ELR (cell line): ENCODE measurements at places on chromosomes 12 and 14.
A peak's percentile ranks its signal among the peaks of the same experiment; 100 is the strongest.

GRCh38 chr12:26937443-26937862 lies 328 bp downstream of the INTS13 start:
- no peak for DNase-seq

GRCh38 chr14:85873006-85873405 lies 343.1 kb downstream of the FLRT2 start:
- DNase-seq = no peak

DNA sequence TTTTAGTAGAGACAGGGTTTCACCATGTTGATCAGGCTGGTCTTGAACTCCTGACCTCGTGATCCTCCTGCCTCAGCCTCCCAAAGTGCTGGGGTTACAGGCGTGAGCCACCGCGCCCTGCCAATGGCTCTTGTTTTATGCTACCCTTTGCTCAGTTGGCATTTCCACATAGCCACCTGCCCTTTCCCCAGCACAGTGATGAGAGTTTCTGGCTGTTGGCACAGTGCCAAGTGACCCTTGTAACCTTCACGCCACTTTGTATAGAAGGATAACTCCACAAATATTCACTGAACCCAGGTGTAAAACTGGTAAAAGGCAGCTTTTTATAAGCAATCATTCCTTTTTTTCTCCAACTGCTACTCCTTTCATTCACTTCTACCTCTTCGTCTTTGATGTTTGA lies 18.5 kb upstream of the CCDC175 start:
- no peak for DNase-seq

DNA sequence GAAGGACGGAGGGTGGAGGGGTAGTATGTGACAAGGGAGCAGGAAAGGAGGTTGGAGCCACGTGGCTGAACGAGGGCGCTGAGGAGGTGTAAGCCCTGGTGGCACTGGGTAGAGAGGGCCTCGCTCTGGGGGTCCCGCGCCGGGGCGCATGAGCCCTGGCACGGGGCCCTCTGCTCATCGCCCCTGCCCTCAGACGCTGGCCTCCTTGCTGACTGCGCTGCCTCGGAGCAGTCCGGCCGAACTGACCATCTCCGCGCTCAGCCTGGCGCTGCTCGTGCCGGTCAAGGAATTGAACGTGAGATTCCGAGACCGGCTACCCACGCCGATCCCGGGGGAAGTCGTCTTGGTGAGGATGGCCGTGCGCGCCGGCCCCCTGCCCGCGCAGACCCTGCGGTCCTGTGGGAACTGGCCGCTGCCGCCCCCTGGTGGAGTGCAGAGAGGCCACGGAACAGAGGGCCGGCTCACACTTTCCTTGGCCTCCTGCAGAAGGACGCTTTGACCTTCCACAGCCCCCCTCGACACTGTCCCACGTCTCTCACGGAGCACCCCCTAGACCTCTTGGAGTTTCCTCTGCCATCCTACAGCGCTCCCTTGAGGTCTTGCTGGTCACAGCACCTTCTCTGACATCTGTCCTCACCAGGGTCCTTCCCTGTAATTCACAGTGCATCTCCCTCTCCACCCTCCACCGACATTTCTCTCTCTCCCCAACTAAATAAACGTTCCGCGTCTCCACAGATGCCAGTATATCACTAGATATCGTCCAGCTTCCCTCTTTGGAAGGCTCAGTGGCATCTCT lies 10.5 kb downstream of the ARHGEF25 start:
- DNase-seq = peak; percentile 51

- no peak for DNase-seq
Measured at GRCh38 chr12:52873513-52873831, 24.7 kb upstream of the KRT78 start.

GRCh38 chr12:93912086-93912733 lies 235.0 kb downstream of the CRADD start:
- no peak for DNase-seq

DNA sequence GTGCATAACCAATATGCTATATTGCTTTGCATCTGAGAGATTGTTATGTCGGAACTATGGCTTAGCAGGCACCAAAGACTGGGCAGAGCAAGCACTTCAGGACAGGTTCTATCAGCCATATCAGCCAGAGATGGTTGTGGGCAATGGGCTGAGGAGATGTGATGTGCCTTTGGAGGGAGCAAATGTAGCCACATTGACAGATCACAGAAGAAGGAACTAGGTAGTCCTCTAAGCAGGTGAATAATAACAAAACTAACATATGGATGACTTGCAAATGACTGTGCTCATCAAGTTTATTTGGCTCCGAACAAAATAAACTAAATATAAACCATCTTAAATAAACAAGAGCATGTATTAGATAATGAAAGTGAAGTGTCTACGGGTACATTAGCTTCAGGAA lies 291.7 kb downstream of the RMST start:
- DNase-seq = no peak

- peak; percentile 75 for DNase-seq
Measured at GRCh38 chr12:113152835-113153814, 3.6 kb downstream of the CFAP73 start.

DNA sequence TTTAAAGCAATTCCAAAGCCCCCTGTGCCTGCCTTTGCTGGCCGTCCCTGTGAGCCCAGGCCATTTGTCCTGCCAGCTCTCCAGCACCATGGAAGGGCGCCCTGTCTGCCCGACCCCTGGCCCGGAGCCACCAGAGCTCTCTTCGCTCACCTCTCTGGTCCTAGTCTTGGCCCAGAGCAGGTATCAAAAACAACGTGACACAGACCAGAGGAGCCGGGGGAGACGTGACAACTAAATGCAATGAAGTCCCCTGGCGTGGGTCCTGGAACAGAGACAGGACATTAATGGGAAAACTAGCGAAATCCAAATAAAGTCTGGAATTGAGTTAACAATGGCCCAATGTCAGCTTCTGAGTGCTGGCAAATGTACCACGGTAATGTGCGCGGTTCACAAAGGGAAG lies 83.2 kb upstream of the DIO3 start:
- no peak for DNase-seq

DNA sequence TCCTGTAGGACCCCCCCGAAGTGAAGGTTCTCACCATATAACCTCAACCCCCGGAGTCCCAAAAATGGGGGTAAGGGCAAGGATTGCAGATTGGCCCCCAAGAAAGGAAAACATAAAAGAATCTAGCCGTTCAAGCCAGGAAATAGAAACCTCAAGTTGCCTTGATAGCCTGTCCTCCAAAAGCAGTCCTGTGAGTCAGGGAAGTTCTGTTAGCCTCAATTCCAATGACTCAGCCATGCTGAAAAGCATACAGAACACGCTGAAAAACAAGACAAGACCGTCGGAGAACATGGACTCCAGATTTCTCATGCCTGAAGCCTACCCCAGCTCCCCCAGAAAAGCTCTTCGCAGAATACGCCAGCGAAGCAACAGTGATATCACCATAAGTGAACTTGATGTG lies 344.2 kb upstream of the RGS6 start:
- DNase-seq = peak; percentile 91

GRCh38 chr12:89671469-89671868 lies 37.2 kb downstream of the ATP2B1 start:
- peak; percentile 55 for DNase-seq

GRCh38 chr12:66860752-66861750 lies 182.2 kb upstream of the GRIP1 start:
- DNase-seq = peak; percentile 62

GRCh38 chr14:51733147-51733546 lies 81.4 kb downstream of the FRMD6 start:
- no peak for DNase-seq

DNA sequence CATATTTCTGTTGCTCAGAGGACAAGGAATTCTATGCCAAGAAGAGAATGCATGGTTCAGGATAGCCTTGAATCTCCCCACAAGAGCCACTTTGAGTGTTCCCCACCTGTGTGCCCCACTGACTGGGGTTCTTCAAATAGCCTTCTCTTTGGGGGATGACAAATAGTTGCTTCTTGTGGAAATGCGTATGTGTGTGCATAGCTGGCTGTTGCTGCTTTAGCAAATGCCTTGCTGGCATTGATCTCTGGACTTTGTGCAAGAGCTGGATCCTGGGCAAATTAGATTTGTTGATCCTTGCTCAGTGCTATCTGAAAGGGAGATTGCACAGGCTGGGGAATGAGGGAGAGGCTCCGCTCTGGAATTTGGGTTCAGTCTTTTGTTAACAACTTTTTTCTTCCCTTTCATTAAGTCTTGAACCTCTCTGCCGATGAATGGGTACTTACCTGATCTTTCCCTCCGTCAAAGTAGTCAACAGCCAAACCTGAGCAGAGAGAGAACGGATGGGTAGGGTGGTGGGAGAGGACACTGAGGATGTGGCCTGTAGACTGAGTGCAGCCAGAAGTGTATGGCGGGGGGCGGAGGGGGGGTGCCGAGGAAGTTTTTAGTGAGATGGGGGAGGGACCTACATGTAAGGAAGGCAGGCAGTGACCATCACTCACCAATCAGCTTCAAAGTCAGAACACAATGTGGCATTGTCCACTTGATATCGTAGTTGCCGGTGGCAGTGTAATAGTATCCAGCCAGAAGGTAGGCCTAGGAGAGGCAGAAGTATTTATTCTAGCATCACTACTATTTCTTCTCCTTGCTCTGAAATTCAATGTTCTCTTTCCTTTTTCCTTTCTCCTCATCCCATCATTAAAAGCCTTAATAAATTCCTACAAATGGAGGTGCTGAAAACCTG lies 10.7 kb downstream of the EMG1 start:
- DNase-seq = no peak

- no peak for DNase-seq
Measured at GRCh38 chr12:33006106-33006505, 109.5 kb upstream of the PKP2 start.

DNA sequence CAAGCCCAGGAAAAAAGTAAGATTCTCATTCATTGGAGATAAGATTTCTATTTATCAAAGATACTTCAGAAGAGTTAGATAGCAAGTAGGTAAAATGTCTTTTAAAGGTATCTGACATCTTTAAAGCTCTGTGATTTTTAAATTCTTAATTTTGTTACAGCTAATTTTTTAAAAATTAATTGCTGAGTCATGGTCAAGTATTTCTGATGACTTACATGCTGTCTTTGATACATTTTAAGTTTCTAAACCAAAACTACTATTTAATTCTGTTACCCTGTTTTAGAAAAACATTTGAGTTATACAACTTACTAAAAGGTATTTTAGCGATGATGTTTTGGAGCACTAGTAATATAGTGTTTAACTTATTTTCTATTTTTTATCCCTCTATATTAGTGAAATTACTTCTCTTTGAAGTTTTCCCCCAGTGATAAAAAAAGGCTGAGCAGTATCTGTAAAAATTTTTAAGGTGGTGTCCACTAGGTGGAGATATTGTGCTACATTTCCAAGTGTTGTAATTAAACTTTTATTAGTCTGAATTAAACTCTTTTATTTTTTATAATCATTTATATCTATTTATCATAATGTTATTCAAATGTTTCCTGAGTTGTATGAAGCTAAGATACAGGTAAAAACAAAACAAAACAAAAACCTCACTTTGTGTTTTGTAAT lies 11.5 kb downstream of the ALG10 start:
- peak; percentile 58 for DNase-seq

DNA sequence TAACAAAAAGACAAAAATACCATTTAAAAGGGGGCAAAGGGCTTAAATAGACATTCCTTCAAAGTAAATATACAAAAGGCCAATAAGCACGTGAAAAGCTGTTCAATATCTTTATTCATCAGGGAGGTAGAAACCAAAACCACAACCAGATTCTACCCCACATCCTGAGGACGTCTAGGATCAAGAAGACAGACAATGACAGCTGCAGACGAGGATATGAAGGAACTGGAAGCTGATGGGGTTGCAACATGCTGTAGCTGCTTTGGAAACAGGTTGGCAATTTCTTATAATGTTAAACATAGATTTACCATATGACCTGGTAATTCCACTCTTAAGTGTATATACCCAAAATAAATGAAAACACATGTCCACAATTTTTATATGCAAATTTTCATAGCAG lies 85.1 kb upstream of the C14orf180 start:
- no peak for DNase-seq

- no peak for DNase-seq
Measured at GRCh38 chr14:95699412-95699811, 13.2 kb downstream of the TCL1B start.

- DNase-seq = peak; percentile 37
Measured at GRCh38 chr12:46788072-46788887, 37.5 kb downstream of the SLC38A4 start.

GRCh38 chr14:53515276-53515675 lies 362.2 kb upstream of the DDHD1 start:
- no peak for DNase-seq

GRCh38 chr12:89593233-89593632 lies 67.4 kb upstream of the POC1B start:
- no peak for DNase-seq

GRCh38 chr12:8813572-8814357 lies 8.7 kb upstream of the A2ML1 start:
- DNase-seq = no peak

GRCh38 chr12:62251609-62251958 lies 8.6 kb upstream of the USP15 start:
- DNase-seq = no peak

DNA sequence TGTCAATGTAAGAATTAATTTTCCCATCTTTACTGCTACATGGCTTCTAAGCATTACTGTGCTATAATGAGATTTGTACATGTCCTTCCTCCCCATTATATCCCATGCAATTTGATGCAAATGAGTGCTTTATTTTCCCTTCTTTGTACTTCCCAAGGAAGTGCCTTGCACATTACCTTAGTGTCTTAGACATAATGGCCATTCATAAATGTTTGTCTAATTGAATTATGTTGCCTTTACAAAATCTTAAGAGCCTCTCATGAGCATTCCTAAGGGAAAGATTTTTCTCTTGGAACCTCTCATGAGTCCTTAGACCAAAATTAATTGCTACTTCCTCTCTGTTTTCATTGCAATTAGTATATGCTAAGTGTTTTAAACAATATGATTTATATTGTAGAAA lies 741.7 kb downstream of the RERGL start:
- no peak for DNase-seq

DNA sequence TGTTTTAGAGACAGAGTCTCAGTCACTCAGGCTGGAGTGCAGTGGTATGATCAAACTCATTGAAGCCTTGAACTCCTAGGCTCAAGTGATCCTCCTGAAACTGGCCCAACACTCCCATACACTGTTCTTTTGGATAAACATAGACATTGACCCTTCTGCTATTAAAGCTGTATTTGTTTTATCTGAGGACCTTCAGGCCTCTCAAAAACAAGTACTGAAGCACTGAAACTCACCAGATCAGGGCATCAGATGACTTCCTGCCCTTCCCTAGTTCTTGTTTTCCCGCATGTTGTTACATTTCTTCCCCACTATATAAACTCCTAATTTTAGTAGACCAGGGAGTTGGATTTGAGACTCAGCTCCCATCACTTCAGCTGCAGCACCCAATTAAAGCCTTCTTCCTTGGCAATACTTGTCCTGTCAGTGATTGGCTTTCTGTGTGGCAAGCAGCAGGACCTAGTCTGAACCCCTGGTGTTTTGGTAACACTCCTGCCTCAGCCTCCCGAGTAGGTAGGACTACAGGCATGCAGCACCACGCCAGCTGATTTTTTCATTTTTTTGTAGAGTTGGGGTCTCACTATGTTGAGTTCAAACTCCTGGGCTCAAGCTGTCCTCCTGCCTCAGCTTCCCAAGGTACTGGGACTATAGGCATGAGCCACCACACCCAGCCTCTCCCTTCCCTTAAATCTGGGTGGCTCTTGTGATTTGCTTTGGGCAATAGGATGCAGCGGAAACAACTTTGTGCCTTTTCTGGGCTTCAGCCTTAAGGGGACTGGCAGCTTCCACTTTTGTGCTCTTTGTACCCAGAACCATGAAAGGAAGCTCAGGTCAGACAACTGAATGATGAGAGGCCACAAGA lies 12.5 kb upstream of the IFT81 start:
- DNase-seq = no peak
